Effector memory CD8-positive, alpha-beta T cell (primary cell): ENCODE measurements at places on chromosomes 4 and X.

DNA sequence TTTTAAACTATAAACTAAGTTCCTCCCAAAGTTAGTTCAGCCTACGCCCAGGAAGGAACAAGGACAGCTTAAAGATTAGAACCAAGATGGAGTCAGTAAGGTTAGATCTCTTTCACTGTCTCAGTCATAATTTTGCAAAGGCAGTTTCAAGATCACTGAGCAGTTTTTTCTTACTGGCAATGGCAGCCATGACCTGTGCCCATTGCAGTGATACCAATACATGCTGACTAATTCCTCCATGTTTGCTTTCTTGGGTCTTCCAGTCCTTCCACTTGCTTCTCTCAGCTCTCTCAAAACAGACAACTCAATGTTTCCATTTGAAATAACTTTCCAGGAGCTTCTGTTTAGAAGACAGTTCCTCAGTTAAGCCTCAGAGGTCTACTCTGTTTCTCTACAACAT is 79.5 kb downstream of the PCDH18 start:
- DNase-seq: no peak

GRCh38 chr4:139728840-139729239 is 63.2 kb downstream of the MGST2 start:
- no peak for DNase-seq

GRCh38 chrX:134671294-134671693 is 13.0 kb upstream of the PLAC1 start:
- DNase-seq: no peak

DNA sequence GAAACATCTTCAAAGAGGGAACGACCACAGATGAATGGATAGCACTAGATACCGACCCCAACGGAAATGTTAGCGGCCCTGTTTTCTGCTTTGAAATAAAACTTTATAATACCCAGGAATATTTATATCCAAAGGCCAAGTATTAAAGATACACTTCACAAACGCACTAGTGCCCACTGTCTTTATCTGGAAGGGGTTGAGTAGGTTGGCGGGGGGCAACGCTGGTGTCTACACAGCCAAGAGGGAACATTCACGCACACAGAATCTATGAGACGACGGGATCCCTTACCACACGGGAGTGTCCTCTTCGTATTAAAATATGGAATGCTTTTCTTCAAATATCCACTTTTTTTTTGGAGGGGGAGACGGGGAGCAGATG is 3.3 kb downstream of the HAND2 start:
- no peak for DNase-seq
